ENCODE measurements at places on chromosomes 2 and 18.

GRCh38 chr2:29520001-29520400, 401.4 kb downstream of the ALK start:
- H3K27me3 ChIP-seq = no peaks in the 10 kb centered on the region
- no peaks in the 10 kb centered on the region for H3K36me3 ChIP-seq
- no peak overlapping the region for H3K27ac ChIP-seq
- H3K4me3 ChIP-seq = no peak overlapping the region

DNA sequence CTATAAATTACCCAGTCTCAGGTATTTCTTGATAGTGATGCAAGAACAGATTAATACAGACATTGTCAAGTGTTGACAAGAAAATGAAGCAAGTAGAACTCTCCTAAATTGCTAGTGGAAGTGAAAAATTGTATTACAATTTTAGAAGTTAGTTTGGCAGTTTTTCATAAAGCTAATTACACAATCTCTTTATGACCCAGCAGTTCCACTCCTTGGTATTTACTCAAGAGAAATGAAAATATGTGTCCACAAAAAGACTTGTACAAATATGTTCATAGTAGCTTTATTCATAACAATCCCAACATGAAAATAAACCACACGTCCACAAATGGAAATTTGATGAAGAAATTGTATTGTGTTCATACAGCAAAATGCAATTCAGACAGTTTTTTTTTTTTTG, 49.4 kb downstream of the PDE1A start:
- H3K4me3 ChIP-seq = no peak overlapping the region
- H3K4me1 ChIP-seq = no peaks in the 10 kb centered on the region
- H3K27me3 ChIP-seq = no peaks in the 10 kb centered on the region

- H3K4me1 ChIP-seq = no peaks in the 10 kb centered on the region
- no peaks in the 10 kb centered on the region for H3K27me3 ChIP-seq
- peaks cover 6% of the 10 kb centered on the region for H3K36me3 ChIP-seq
Measured at GRCh38 chr18:34809451-34810072, 99.5 kb downstream of the DTNA start.

DNA sequence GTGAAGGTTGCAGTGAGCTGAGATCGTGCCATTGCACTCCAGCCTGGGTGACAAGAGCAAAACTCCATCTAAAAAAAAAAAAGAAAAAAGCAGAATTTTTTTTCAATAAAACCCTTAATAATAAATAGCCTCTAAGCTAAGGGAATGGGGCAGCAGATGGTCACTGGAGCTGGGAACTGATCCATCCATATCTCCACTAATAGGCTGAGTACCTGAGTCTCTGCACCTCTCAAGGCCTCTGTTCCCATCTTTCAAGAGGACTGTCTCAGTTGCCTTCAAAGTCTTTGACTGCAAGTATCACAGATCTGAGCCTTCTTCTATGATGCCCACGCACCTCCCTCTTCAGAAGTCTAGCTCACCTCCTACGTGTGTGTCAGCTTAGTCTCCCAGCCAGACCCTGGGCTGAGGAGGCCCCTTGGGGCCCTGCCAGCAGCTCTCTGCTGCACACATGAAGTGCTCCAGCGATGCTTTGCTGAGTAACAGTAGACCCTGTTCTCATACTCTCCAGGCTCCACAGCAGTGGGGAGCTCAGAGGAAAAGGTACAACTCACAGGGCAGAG, 32.9 kb downstream of the ST8SIA5 start:
- H3K36me3 ChIP-seq = no peaks in the 10 kb centered on the region
- no peak overlapping the region for H3K4me3 ChIP-seq
- no peak for DNase-seq
- H3K27me3 ChIP-seq = no peaks in the 10 kb centered on the region
- no peak overlapping the region for H3K27ac ChIP-seq

Measured in aorta (tissue), 5 donors.